ENCODE measurements at places on chromosomes 16 and 17.

DNA sequence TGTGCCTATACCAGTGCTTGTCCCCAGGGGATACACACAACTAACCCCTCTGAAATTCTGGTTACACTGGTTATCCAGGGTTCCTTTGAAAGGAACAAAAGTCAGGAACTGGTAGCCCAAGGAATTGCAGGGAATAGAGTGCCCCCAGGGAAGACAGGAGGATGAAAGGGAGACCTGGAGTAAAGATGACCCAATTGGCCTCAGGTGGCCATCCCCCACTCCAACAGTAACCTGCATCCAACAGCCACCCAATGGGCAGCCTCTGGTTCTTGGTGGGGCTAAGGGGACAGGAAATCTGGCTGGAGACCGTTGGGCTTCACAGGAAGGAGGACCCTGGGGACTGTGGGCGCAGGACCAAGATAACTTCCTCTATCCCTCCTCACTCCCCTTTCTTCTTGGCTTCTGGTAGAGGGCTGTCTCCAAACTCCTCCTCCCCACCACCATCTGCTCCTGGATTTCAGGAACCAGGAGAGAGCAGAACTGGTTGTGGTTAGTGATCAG lies 826 bp upstream of the MPO start:
- DNase-seq = no peak

- no peak for DNase-seq
Observed at GRCh38 chr17:9533441-9533840, 42.2 kb downstream of the STX8 start.

GRCh38 chr16:23667355-23667659 lies 11.4 kb upstream of the PLK1 start:
- no peak for DNase-seq

DNA sequence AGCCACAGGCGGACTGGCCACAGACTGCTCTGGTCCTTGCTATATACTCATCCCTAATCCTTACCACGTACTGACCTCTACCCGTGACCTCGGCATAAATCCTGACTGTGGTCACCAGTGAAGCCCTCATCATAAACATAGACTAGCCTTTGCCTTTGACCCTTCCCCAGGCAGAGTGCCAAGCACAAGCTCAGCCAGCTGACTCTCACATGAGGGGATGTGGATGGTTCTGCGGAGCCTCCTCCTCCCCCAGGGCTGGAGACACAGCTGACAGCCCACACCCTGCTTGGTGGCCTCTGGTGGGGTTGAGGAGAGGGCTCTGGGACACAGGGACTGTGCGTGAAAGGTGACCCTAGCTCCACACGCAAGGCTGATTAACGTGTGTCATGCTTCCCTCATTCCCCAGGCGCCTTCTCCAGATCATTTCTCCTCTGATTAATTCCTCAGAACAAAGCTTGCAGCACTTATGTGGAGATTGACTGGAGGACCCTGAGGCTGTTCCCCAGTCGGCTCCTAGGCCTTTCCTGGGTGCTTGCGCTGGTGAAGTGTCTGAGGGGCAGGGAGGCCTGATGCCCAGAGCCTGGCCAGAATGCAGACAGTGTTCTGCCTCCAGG lies 241.5 kb upstream of the NLRP1 start:
- DNase-seq = no peak

DNA sequence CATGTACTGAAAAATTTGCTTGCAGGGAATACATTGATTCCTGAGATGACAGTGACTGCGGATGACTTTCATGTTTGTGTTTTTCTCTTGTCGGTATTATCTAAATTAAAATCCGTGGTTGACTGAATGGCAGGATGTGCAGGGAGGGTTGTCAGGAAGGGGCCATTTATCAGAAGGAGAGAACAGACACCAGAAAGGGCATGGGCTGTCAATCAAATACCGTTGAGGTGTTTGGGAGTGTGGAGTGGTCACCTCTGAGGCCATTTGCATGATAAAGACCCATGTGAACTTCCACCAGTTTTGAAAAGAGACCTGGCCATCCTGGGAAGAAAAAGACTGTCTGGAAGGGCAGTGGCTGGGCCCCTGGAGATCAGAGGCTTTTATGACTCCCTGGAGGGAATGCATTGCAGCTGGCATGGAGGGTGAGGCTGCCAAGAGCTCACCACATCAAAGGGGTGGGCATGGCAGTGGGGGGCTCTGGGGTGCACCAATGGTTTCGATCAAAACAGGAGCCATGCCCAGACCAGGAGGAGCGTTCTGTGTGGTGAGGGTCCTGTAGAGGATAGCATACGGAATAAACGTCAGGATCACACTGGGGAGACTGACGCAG lies 67.1 kb downstream of the CYLD start:
- no peak for DNase-seq

- DNase-seq = no peak
Observed at GRCh38 chr17:44914698-44915271, 515 bp downstream of the GFAP start.
